ENCODE measurements at places on chromosomes 3 and 15.

DNA sequence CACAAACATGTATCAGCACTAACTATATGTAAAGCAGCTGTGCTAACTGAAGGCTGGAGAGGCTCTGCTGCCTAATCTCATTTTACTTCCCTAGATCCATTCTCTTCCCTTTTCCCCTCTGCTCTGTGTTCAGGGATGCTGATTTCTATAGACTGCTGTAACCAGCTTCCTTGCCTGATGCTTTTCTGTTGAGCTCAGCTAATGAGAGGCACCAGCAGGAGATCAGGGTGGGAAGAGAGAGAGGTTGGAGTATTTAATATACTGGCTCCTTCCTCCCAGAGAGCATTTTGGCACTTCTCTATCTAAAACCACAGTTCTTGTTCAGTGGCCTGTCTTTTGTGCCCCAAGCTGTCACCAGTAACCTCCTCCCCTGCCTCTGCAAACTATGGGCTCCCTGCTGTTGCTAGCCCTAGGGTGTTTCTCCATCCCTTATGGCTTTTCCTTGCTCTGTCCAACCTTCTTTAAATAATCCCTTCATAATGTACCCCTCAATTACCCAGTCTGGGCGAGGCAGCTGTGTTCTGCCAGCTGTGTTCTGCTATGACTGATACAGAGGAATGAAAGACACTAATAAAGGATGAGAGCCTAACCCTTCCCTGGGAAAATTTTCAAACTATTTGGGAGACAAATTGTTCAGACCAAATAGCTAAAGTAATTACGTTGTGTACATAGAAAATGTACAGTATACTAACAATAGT, 69.5 kb downstream of the CADPS start:
- no peak for DNase-seq

DNA sequence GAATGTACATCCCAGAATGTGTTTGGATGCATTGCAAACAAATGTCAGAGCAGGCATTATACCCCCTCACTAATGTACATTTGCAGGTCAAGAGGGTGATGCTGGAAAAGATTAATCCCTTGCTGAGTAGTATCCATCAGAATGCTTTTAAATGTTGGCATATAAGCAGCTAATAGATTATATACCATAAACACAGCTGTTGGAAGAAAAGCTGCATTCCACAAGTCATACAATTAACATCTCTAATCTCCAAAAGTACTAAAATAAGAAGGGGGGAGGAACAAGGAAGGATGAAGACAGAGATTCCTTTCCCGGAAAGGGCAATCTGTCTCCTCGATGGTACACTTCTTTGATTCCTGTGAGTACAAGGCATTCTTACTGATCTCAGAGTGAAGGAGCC, 445.7 kb upstream of the CDIN1 start:
- no peak for DNase-seq

DNA sequence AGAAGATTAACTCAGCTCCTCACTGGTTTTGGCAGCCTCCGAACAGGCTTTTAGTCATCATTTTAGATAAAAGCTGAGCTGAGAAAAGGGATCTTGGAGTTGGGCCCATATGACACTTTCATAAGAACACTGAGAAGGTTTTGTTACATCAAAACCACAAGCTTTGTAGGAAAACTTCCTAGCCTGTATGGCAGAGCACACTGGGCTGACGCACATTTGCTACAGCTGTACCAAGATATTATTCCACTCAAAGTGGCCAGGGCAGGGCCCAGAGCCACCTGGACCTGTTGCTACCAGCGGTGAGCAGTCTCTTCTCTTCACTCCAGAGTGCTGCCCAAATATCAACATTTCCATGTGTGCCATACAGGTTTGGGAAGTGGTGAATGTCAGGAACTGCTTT, 160.5 kb upstream of the CCDC54 start:
- DNase-seq: peak; percentile 92

- DNase-seq: no peak
These were observed 153.1 kb downstream of the LIPC start for GRCh38 chr15:58584789-58585461.

DNA sequence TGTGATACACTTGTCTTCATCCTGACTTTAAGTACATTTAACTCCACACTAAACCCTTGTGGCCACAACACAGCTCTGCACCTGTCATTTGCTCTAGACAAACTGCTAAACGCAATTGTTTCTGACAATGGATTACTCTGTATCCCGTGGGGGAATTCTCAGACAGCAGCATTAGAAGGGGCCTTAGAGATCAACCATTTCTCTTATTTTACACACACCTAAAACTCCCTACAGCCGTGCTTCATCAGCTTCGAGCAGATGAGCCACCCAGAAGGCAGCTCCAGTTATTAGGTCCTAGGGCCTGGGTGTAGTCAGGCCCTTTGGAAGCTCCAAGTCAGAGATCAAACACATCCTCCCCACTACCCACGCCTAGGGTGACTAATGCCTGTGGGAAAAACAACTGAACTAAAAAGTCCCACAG, 1.3 kb upstream of the IL12A start:
- DNase-seq: peak; percentile 63

- DNase-seq: peak; percentile 38
These were observed 33.2 kb downstream of the TM4SF4 start for GRCh38 chr3:149507491-149508324.

GRCh38 chr3:121414924-121415323, 130.9 kb downstream of the POLQ start:
- no peak for DNase-seq

GRCh38 chr3:109548192-109548938, 211.0 kb upstream of the DPPA4 start:
- no peak for DNase-seq

DNA sequence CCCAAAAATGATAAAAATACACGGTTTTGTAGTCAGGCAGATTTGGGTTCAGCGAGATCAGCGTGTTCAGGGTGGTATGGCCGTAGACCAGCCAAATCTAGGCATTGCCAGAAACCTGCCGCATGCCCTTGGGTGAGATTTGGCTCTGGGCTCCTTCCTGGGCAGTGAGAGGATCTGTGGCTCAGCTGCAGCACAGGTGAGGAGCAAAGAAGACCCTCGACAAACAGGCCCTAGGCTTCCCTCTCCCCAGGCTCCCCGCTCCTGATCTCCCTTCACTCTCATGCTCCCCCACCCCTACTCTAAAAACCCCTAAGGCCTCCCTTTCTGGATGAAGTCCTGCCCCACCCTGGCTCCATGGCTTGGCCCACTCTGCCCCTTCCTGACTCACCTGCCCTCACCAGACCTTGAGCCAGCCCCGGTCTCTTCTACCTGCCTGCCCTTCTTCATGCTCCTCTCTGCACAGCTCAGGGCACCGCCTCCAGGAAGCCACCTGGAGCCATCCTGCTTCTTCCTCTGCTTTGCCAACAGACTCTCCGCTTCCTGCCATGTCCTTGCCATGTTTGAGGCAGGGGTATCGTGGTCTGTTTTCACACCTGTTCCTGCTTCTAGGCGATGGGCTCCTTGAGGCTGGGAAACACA, 88.1 kb downstream of the CORO2B start:
- no peak for DNase-seq

- peak; percentile 53 for DNase-seq
These were observed 504 bp downstream of the ABHD2 start for GRCh38 chr15:89088605-89089315.

DNA sequence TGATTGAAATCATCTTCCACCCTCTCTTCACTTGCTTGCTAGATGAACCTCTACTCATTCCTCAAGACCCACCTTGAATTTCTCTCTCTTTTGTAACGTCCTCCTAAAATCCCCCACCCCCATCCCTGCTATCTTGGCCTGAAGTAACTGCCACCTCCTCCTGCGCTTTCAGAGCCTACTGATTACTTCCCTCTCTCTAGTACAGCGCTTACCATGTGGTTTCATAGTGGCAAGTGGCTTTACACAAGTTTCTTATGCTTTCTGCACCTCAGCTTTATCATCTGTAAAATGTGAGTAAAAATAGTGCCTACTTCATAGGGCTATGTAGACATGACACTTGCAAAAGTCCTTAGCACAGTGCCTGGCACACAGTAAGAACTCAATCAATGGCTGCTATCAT, 28.7 kb upstream of the DAZL start:
- no peak for DNase-seq

- DNase-seq: no peak
These were observed 390.7 kb downstream of the PDCD6IP start for GRCh38 chr3:34189133-34189532.

GRCh38 chr15:83207660-83208366, at the start of gene HDGFL3:
Gene HDGFL3, minus strand, starts transcription at chr15:83207823. Its CDS starts 409 bp downstream, at chr15:83207414.
- DNase-seq: peak; percentile 41

DNA sequence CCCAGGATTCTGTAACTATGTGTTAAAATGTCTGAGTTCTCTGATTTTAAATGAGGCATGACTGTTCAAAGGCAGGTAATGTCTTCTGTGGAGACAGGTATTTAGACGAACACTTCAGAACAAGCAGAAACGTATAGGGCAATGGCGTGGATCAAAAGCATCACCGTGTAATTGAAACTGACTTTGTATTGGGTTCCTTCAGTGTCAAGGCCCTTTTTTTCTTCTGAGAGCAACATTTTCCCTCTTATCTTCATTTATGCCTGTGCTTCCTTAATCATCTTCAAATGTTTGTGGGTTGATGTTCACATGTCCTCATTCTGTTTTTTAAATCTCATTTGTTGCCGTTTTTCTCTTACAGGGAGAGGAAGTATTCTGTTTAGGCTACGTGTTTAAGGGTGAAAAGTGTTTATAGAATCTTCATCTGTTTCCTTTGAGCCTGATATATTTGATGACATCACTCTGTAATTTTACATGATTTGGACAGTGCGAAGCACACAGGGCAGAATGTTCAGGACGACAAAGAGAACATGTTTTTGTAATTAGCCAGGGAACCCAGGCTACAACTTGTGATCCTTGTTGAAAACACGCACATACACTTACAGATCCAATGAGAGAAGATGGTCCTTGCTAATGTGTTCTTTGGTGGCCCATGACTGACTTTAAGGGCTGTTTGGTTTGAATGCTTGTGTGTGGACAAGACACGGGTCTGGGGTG, 196.0 kb downstream of the LRTM1 start:
- peak; percentile 35 for DNase-seq

DNA sequence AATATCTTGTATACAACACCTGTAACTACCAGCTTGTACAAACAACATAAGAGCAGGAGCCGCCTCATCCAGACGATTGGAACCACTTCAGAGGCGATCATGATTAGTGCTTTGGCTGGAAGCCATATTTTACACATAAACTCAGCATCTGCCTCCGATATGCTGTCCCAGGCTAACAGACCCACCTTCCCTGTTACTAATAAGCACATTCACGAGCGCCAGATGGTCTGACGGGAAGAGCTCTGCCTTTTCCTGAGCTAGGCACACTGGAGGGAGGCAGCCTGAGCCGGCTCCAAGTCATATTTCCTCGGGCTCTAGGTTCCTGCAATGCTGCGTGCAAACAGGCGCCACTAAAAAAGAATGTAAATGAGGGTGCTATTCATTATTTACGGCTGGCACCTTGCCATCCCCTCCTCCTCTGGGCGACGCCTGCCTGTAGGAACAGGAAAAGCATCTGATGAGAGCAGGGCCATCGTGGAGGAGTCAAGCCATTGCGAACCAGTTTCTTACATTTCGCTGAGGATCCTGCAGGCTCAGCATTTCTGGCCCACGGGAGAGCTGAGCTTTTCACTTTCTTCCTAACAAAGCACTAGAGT, 98.2 kb downstream of the ANXA2 start:
- peak; percentile 60 for DNase-seq

GRCh38 chr3:36680952-36681351, 83.4 kb downstream of the DCLK3 start:
- no peak for DNase-seq

- DNase-seq: no peak
These were observed 340.2 kb downstream of the LRRC3B start for GRCh38 chr3:26962492-26963360.

DNA sequence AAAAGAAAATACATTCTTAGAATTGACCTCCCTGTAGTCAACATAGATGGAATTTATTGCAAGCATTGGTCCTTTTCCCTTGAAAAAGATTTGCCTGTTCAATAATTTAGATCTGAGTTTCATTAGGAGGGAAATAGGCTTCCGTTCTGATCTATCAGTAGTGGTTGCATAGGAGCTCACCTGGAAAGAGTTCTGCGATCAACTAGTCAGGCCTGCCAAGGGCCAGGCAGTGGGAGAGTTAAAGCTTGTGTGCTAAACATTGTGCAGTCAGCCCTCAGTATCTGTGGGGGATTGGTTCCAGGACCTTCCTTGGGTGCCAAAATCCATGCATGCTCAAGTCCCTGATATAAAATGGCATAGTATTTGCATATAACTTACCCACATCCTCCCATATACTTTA, 29.6 kb upstream of the IDH2 start:
- no peak for DNase-seq

DNA sequence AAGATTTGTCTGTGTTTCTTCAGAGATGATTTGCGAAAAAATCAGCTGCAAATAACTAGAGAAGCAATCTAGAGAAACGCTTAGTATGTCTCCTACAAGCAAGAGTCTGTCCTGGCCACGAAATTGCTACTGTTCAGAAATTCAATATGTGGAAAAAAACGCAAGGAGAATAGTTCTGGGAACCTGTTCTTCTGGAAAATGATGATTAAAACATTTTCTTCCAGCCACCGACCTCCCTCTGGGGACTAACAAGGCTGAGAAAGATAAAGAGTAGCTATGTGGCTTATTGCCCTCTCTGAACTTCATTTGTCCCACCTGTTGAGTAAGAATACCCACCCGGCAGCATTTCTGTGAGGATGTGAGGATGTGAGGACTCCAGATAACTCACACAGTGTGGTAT, 31.6 kb downstream of the SNTN start:
- DNase-seq: no peak

DNA sequence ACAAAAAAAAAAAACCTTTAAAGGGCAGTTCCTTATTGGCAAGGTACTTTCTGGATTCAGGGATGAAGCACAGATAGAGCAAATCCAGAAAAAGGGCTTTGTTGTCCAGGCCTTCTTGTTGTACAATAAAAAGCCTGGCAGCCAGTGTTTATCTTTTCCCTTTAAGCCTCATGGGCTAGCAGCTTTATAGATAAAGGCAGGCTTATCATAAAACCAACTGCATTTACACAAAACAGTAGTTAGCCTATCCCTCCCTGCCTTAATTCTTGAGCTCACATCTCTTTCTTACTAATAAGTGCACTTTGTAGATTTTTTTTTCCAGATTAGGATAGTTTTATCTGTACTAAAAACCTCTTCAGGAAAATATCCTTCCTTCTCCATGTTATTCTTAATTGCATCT, 662.8 kb upstream of the CCDC54 start:
- DNase-seq: no peak

GRCh38 chr15:67914537-67915460, 75.0 kb upstream of the RNU6-1 start:
- DNase-seq: peak; percentile 14

DNA sequence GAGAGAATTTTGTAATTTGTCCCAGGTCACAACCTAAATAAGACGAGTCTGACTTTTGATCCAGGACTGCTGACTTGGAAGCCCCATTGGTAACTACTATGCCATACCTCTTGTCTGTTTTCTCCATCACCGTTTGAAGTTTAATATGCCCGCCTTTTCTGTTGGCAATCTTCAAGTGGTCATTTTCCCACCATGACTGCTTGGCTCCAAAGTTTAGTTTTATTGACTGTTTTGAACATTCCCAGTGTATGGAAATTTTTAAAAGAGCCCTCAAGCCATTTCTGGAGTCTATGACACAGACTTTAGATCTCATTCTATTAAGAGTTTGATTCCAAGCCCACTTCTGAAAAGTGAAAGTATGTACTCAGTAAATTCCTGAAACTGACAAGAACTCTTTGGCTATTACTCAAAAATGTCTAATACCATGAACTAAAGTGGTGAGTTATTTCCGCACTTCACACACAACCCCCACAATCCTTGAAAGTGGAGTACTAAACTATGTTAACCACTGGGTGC, 136.7 kb upstream of the ADAMTS9 start:
- DNase-seq: no peak

All from foreskin fibroblast (primary cell).